ENCODE measurements at places on chromosomes 5 and 9. TPM values are rescaled to one million over a fixed set of nuclear protein-coding genes. Genes with fewer than 3 reads are reported as not detected.

Gene SLU7
- total RNA-seq = 72.3 TPM

Gene OBP2B
- total RNA-seq = not detected

Gene EQTN
- total RNA-seq = not detected

Gene SPATA31E1
- total RNA-seq = not detected

Gene PCYOX1L
- 8.2 TPM for total RNA-seq

Gene LRRC70
- 4.6 TPM for total RNA-seq

All from tibial nerve (tissue), 4 donors.